Left renal pelvis (tissue), 4 donors: ENCODE measurements at places on chromosomes 16 and 17. TPM values are rescaled to one million over a fixed set of nuclear protein-coding genes. Genes with fewer than 3 reads are reported as not detected.

Gene CES4A
- polyA plus RNA-seq = 13.2 TPM

Gene CX3CL1
- 25.3 TPM for polyA plus RNA-seq

Gene FOXO3B
- 3.0 TPM for polyA plus RNA-seq

Gene RNF227
- polyA plus RNA-seq = 6.4 TPM

Gene NAGS
- polyA plus RNA-seq = 2.1 TPM

Gene ABI3
- 4.2 TPM for polyA plus RNA-seq

Gene TLCD3A
- 24.4 TPM for polyA plus RNA-seq

Gene KRT36
- not detected for polyA plus RNA-seq

Gene CYB5B
- 150 TPM for polyA plus RNA-seq

Gene PPM1E
- polyA plus RNA-seq = 4.6 TPM

Gene IKZF3
- polyA plus RNA-seq = 0.23 TPM

Gene NPIPB9
- 3.8 TPM for polyA plus RNA-seq

Gene AANAT
- 0.21 TPM for polyA plus RNA-seq

Gene TBC1D3B
- 4.3 TPM for polyA plus RNA-seq

Gene ARHGAP27
- polyA plus RNA-seq = 11.7 TPM

Gene EPX
- 0.37 TPM for polyA plus RNA-seq

Gene P2RX1
- 0.67 TPM for polyA plus RNA-seq

Gene ALOXE3
- not detected for polyA plus RNA-seq

Gene RTN4RL1
- polyA plus RNA-seq = 1.8 TPM

Gene TUFM
- polyA plus RNA-seq = 227 TPM

Gene POLR3E
- 43.8 TPM for polyA plus RNA-seq

Gene ITGAD
- 0.18 TPM for polyA plus RNA-seq

Gene KRTAP2-3
- polyA plus RNA-seq = not detected

Gene TEX14
- polyA plus RNA-seq = 0.72 TPM

Gene RHBDL3
- polyA plus RNA-seq = 1.5 TPM

Gene SHISA9
- polyA plus RNA-seq = 1.1 TPM

Gene NUDT16L1
- polyA plus RNA-seq = 54.6 TPM

Gene GRB7
- 36.0 TPM for polyA plus RNA-seq

Gene SLC13A2
- 11.1 TPM for polyA plus RNA-seq

Gene CFAP97D1
- polyA plus RNA-seq = 0.04 TPM

Gene SLC38A8
- not detected for polyA plus RNA-seq

Gene C17orf67
- polyA plus RNA-seq = 1.4 TPM

Gene INCA1
- polyA plus RNA-seq = 8.0 TPM

Gene HBA2
- 1,416 TPM for polyA plus RNA-seq

Gene RILP
- 7.5 TPM for polyA plus RNA-seq

Gene GPRC5C
- 104 TPM for polyA plus RNA-seq

Gene SLFN11
- polyA plus RNA-seq = 17.3 TPM

Gene PITPNM3
- polyA plus RNA-seq = 9.6 TPM
